ENCODE measurements at places on chromosomes 2 and 18.
A peak's percentile ranks its signal among the peaks of the same experiment; 100 is the strongest.

- no peak for DNase-seq
Measured at GRCh38 chr18:48531908-48532307, 6.9 kb upstream of the CTIF start.

GRCh38 chr2:146295080-146295670, 1549.7 kb upstream of the ACVR2A start:
- no peak for DNase-seq

- DNase-seq, result peak; percentile 69
Measured at GRCh38 chr2:66441581-66442320, 6.8 kb downstream of the MEIS1 start.

DNA sequence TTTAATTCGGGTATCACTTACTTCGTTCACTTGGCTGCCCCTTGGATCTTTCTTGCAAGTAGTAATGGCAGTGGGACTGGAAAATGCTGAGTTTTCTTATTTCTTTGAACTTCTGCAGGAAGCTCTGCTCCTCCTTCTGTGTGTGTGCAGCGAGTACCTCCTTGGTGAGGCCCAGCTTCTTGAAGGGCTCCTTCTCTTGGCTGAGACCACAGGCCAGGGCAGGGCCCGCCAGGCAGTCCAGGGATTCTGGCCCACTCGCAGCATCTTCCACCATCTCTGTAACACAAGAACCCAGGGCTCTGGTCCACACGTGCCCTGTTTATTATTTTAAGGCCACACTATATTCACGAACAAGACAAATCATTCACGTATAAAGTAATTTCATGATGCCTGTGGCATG, 15.8 kb upstream of the HES6 start:
- no peak for DNase-seq

DNA sequence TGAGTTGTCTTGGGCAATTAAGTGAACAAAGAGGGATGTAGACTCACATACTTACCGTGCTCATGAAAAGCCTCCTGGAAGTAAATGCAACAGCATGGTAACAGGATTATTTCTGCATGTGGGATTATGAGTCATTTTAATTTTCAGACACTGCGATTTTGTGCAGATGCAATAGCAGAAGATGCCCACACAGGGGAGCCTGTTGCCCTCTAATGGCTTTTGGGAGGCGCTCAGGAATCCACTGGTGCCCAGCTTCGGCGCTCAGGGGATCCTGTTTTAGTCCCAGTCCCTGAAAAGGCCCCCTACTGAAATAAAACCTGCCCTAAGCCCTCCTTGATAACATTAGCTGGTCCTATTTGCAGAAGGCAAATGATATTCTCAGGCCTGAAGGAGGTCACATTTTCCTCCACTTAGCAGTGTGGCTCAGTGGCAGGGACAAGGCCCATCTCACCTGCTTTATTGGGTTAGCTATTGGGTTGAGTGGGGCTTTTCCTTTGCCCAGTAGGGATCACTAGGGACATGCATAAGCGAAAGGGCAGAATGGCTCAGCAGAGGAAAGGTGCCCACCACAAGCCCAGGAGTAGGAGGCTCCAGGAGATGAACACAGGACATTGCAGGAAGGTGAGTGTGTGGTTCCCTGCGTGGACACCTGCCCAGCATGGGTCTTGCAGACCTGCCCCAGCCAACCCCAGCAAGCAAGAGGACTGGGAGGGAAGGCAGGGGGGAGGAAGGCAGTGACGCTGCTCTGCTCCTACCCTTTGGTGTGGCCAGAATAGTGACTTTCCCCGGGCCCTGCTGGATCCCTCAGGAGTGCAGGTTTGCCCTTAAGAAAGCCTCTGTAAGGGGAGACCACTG, 26.5 kb upstream of the KCNS3 start:
- DNase-seq, result peak; percentile 72

DNA sequence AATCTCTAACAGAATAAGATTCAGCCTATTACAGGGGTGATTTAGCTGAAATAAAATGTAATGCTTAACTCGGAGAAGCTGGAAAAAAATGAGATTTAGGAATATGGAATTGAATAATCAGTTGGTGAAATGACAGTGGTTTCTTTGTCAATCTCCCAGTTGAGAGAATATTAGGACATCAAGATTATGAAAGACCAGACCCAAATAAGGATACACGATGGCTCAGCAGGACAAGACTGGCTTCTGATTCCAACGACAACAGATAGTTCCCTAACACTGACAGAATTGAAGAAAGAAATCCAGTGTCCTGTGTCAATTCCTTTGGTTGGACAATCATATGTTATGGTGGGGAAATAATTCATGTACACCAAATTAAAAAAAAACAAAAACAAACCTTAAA, 55.8 kb downstream of the HRH4 start:
- DNase-seq, result no peak

DNA sequence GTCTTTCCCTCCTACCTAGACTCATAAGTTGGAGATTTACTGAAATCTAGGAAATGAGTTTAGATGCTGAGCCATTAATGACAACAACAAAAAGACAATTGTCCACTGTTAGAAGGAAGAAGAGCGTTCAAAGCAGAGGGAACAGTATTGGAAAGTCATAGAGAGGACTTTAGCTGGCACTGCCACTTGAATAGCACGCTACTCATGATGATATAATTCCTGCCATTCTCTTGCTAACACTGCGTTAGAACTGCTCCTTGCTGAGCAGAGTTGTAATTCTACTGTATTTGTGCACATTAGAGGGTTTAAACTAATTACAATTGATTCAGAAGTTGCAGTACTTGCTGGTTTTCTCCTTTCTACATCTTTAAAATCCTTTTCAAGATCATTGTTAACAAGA, 9.0 kb upstream of the AFTPH start:
- no peak for DNase-seq

All from retina (tissue), 1 donor.